ENCODE measurements at places on chromosomes 5 and 9. TPM values are rescaled to one million over a fixed set of nuclear protein-coding genes. Genes with fewer than 3 reads are reported as not detected.

DNA sequence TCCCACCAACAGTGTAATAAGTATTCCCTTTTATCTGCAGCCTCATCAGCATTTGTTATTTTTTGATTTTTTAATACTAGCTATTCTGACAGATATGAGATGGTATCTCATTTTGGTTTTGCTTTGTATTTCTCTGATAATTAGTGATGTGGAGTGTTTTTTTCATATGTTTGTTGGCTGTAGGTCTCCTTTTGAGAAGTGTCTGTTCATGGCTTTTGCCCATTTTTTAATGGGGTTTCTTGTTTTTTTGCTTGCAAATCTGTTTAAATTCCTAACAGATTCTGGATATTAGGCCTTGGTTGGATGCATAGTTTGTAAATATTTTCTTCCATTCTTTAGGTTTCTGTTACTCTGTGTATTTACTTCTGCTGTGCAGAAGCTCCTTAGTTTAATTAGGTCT is 445.4 kb upstream of the DAB2 start:
- no peak overlapping the region for H3K27ac ChIP-seq
- no peaks in the 10 kb centered on the region for H3K4me1 ChIP-seq
- H3K27me3 ChIP-seq: peaks cover 7% of the 10 kb centered on the region
- H3K36me3 ChIP-seq: no peaks in the 10 kb centered on the region
- no peak for DNase-seq
- H3K4me3 ChIP-seq: no peak overlapping the region

- DNase-seq: no peak
- no peaks in the 10 kb centered on the region for H3K27me3 ChIP-seq
- no peak overlapping the region for H3K27ac ChIP-seq
- no peaks in the 10 kb centered on the region for H3K4me1 ChIP-seq
- H3K4me3 ChIP-seq: no peak overlapping the region
These were observed 208.2 kb downstream of the DMRTA1 start for GRCh38 chr9:22654833-22655232.

DNA sequence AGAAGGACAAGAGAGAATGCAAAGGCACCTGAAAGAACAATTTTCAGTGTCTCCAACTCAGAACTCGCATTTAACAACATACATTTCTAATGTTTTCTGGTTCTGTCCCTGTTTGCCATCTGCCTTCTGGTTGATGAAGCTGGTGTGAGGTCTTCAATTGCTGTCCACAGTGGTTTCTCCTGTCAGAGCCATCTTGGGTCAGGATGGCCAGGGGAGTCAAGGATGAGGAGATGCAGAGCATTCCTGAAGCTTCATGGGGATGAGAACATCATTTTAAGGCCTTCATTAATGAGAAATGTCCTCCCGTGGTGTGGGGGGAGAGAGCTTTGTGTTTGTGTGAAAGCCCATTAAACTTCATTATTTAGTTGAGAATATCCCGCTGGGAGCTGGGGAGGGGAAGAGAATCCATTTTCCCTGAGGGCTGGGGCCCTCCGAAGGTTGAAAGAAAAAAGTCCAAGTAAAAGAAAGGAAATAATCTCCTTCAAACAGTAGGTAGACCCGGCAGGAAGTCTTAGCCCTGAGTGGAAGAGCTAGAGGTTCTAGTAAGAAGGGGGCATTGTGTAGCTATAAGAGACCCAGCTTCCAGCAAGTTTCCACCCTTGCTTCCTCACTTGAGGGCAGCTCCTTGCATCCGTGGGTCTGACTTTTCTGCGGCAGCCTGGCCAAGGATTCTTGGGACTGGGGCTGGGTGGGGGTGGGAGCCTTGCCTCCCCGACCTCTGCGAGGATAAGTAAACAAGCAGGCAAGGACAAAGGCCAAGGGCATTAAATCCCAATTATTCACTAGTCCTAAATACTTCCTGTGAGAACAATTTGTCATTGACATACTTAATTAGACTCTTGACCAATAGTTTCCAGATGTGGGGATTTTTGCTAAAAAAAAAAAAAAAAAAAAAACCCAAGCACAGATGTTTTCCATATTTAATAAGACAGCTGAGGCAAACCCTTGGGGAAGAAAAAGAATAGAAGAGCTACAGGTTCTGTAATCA is 119.2 kb downstream of the MSX2 start:
- no peak overlapping the region for H3K4me3 ChIP-seq
- H3K36me3 ChIP-seq: no peaks in the 10 kb centered on the region
- no peaks in the 10 kb centered on the region for H3K4me1 ChIP-seq
- H3K27me3 ChIP-seq: no peaks in the 10 kb centered on the region

DNA sequence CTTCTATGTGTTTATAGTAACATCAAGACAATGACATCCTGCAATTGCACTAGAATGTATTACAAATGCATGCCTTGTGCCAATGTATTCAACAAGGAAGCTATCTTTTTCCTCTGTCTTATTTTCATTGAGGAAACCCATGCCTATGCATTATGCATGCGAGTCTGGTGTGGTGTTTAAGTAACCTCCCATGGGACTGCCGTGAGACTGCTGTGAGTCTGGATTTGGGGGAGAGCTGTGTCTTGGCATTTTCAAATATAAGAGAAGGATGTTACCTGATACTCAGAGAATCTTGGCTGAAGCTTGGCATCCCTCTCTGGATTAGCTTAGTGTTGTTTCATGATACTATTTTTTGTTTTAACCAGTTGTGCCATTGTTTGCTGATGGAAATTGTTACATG is 98.3 kb downstream of the F2RL2 start:
- H3K27me3 ChIP-seq: no peaks in the 10 kb centered on the region
- no peak for DNase-seq
- no peak overlapping the region for H3K27ac ChIP-seq
- peaks cover 9% of the 10 kb centered on the region for H3K36me3 ChIP-seq
- peaks cover 51% of the 10 kb centered on the region for H3K4me1 ChIP-seq

DNA sequence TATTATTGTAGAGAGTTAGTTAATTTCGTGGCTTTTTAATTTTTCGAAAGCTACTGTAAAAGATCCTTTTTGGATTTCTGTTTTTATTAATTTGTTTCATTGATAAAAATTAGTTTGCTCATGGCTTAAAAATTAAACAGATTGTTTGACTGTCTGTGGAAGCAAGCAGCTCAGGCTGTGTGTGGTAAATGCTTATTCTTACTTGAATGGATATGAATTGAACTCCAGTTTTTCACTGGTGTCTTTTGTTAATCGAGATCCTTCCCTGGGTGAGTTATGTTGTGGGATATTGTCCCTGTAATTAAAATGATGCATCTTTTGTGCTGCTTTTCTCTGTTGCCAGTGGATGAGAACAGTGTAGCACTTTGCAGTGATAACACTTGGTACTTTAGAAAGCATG is 75.3 kb downstream of the PIK3R1 start:
- no peak overlapping the region for H3K4me3 ChIP-seq
- H3K27me3 ChIP-seq: no peaks in the 10 kb centered on the region
- DNase-seq: no peak
- H3K36me3 ChIP-seq: peaks cover 50% of the 10 kb centered on the region
- peaks cover 61% of the 10 kb centered on the region for H3K4me1 ChIP-seq

DNA sequence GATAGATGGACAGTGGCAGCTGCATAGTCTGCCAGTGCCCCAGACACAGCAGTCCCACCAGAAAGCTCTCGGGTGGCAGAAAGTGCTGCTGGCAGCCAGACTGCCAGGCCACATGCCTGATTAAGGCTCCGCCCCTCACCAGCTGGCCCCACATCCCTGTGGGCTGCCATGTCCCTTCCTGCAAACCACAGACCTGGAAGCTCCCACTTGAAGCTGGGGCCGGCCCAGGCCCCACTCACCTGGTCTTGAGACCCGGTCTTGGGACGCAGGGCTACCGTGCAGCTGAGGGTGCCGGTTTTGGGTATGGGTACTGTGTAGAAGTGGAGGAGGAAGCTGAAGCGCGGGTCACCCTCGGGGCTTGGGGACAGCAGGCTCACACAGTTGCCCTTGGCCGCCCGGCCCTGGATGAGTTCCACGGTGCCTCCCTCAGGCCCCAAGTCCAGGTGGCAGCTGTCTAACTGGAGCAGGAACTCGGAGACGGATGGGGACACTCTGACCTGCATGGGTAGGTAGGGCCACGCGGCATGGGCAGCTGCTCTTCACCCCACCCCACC is 15.3 kb downstream of the FPGS start:
- H3K36me3 ChIP-seq: peaks cover 6% of the 10 kb centered on the region
- H3K4me3 ChIP-seq: no peak overlapping the region
- H3K4me1 ChIP-seq: no peaks in the 10 kb centered on the region
- no peak for DNase-seq

DNA sequence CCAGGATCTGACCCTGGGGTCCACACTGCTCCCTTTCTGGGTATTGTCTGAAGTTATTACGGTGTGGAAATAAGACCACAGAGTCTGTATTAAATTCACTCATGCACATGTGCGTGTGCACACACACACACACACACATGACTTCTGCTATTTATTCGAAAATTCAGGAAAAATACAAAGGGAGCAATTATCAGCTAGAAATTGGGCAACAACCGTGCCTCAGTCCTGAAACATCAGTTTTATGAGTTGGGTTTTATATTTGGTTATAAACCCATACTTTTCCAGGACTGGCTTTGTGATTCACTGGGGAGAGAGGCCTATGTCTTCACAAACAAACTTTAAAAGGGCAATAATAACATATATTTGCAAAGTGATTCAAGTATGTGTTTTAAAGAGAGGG is 90.2 kb downstream of the ANGPTL2 start:
- no peak overlapping the region for H3K27ac ChIP-seq
- H3K4me1 ChIP-seq: no peaks in the 10 kb centered on the region
- no peak overlapping the region for H3K4me3 ChIP-seq
- DNase-seq: no peak
- H3K27me3 ChIP-seq: no peaks in the 10 kb centered on the region

- no peaks in the 10 kb centered on the region for H3K27me3 ChIP-seq
- H3K4me1 ChIP-seq: peaks cover 12% of the 10 kb centered on the region
- H3K27ac ChIP-seq: no peak overlapping the region
- H3K4me3 ChIP-seq: no peak overlapping the region
These were observed 82.4 kb downstream of the ARHGAP26 start for GRCh38 chr5:142852416-142853198.

GRCh38 chr5:94891565-94891964 is 273.1 kb downstream of the SLF1 start:
- H3K27me3 ChIP-seq: peaks cover 13% of the 10 kb centered on the region
- H3K27ac ChIP-seq: no peak overlapping the region
- DNase-seq: no peak
- H3K36me3 ChIP-seq: no peaks in the 10 kb centered on the region
- no peak overlapping the region for H3K4me3 ChIP-seq
- H3K4me1 ChIP-seq: no peaks in the 10 kb centered on the region

Gene PCDHA9
- total RNA-seq: not detected

Gene TEX48
- 0.73 TPM for total RNA-seq

Gene PCDHGC4
- total RNA-seq: not detected

Measured in activated CD8-positive, alpha-beta memory T cell treated with anti-CD3 and anti-CD28 coated beads, Interleukin-2, amount 10 ng/mL, durations not matched to agents 7 days and 5 days (primary cell).